CD4-positive, alpha-beta T cell treated with Interleukin-2 at 100 ng/mL for 4 hours (primary cell): ENCODE measurements at places on chromosomes 13 and 19.

- DNase-seq = no peak
These were observed 17.0 kb downstream of the ILF3 start for GRCh38 chr19:10670876-10671804.

DNA sequence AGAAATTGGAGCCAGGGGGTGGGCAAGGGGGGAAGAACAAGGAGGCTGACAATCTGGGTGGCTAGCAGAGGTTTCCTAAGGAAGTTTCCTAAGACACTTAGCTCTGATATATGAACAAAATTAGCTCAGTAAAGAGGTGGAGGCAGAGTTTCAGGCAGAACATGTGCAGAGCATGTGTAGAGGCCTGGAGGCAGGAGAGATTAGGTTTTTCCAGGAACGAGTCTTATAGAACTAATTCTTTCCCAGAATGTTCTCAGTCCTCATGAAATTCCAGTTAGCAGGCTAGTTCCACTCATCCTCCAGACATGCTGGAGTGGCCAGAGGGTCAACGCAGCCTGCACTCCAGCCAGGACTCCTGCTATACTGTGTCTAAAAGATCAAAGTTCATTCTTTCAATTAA, 184.7 kb downstream of the LACC1 start:
- DNase-seq = no peak

- no peak for DNase-seq
These were observed 43.7 kb downstream of the TMEM255B start for GRCh38 chr13:113802761-113803160.

- no peak for DNase-seq
These were observed 321.7 kb downstream of the DCT start for GRCh38 chr13:94157705-94158218.

GRCh38 chr19:19486343-19487076, 28.8 kb downstream of the TSSK6 start:
- DNase-seq = no peak

- no peak for DNase-seq
These were observed 26.0 kb downstream of the OR10H4 start for GRCh38 chr19:15974856-15975255.
